ENCODE measurements at places on chromosomes 2 and 18.

- no peak for DNase-seq
Measured at GRCh38 chr2:157181234-157181633, 76.3 kb upstream of the GALNT5 start.

DNA sequence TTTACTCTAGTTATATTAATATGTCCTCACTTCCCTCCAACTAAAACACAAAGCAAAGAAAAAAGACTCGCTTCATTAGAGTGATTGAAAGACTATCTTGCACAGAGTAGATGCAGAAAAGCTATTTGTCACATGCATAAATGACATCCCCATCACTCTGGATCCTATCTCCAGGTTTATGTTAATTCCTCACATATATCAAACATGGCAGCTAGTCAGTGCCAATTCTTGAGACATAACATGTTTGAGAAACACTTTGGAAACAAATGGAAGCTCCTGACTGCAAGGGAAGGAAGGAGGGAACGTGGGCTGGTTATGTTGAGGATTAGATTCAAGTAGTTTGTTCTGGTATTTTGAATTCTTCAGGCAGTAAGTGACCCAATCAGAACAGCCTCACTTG, 89.8 kb upstream of the BCL2L11 start:
- DNase-seq = no peak

DNA sequence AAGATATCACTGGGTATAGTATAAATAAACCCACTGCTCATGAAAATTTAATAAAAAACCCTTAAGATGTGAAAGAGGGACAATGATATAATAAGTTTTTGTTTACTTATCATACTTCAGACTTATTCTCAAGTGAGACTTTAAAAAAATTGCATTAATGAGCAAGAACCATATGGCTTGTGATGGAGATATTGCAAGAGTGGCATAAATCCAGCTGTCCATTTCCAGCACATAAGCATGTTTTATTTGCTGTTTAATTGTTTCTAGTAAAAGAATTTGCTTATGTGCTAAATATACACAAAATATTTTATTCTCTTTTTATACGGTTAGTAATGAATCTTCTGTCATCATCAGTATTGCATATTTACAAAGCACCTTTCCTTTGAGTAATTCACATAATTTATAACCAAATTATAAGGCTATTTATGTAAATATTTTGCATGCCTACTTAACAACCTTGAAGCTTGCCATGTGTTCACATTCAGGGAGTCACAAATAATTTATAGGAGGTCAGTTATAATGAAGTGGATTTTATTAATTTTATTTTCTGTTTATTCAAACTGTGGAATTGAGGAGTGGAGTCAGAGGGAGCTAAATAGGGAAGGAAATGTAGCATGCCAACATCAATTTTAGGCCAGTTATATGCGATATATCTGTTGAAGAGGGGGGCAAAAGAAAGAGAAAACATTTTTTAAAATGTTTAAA, 318.5 kb upstream of the CWC22 start:
- DNase-seq = no peak

DNA sequence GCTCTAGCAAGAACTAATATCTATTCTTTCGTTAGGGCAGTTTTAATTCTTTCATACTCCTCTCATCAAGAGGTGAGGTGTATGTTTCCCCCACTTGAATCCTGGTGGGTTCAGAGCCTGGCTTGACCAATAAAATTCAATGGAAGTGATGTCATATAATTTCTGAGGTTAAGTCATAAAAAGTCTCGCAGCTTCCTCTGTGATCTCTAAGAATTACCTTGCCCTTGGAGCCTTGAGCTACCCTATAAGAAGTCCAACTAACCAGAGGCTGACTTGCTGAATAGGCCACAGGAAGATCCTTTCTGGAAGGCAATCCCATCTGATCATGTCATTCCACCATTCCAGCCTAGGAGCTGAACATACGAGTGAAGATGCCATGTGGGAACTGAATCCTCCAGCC, 26.1 kb upstream of the INO80D start:
- no peak for DNase-seq

DNA sequence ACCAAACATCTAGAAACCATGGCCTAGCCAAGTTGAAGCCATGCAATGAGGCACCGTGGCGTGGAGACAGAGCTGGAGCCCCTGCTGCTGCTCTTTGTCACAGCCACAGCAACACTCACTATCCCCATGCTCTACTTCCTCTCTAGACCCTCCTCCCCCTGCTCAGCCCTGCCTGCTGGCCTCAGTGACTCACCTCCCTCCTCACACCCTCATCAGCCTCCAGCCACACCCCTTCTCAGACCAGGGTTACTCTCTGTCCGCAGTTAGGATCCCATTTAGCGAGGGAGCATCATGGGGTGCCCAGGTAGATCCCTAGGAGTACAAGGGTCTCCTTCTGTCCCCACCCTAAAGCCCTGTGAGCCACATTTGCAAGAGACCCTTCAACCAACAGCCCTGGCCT, 25.4 kb upstream of the SOX11 start:
- no peak for DNase-seq

DNA sequence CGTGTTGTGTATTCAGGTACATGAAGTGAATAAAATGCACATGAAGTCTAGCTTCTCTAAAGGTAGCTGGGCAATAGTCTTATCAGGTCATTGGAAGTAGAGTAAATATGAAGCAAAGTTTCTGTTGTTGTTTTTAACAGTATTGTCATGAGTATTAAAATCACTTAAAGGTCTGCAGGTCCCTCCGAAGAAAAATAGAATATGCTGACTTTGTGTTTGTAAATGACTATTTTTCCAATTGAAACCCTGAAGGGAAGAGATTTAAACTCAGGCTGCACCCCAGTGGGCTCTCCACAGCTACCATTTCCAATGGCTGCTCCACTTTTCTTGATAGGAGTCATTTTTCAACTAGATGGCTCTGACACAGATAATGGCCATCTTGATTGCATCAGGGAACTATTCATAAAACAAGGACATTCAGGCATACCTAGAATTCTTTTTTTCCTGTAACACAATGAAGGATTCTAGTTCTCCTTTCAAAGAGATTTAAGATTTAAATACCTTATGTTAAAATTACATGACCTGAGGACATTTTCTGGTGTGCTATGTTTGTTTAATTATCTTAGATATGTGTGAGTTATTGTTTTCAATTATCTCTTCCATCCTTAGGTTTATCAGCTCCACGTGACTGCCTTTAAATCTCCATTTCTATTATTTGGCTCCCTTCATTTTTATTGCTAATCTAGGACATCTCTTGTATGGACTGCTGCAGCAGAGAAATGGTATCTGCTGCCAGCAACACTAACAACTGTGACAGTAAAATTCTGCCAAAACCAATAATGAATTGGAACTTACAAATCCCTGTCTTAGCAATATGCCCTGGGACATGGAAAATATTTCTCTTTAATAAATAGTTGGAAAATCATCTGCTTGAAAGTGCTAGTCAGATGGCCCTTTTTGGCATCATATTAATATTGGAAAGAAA, 149.2 kb upstream of the NOSTRIN start:
- DNase-seq = no peak

DNA sequence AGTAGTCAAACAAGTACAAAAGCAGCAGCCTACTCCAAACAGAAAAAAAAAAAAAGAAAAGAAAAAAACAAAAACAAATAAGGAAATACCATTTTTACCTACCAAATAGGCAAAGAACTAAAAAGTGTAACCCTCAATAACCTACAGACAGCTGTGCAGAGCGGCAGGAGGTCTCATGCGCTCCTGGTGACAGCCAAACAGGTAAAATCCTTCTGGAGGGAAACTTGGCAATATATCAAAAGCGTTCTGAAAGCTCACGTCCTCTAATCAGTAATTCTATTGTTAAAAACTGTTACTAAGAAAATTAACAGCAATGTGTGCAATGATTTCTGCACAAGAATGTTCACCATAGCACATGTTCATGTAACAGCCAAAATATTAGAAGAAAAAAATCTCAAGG, 105.6 kb downstream of the AFF3 start:
- DNase-seq = no peak

DNA sequence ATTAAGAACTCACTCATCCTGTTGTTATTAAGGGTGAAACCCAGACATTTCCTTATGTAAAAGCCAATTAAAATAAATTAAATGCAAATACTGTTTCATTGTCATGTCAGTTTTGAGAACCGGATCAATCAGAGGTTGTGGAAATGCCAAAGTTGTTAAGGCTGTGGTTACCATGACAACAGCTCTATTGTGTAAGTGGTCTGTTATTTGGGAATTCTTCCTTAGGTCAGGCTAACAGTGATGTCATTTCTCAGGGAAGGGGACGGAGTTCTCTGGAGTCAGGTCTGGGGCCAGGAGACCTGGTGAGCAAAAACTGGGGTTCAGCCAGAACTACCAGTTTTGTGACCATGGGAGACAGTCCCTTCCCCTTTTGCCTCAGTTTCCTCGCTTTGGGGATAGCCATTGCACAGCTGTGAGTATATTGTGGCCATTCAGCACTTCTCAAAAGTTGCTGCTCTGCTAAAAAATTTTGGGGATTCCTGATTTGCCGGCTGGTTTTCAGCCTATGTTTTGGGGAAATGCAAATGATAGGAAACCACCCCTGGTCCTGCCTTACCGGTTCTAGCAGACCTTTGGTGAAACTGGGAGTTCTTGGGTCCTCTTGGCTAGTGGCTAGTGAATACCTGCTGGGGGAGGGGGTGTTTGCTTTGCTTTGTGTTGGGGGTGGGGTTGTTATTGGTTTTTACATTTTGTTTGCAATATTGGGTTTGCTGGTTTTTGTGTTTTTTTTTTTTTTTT, 21.6 kb downstream of the HPCAL1 start:
- no peak for DNase-seq

- no peak for DNase-seq
Measured at GRCh38 chr2:19607400-19607799, 249.0 kb upstream of the OSR1 start.

DNA sequence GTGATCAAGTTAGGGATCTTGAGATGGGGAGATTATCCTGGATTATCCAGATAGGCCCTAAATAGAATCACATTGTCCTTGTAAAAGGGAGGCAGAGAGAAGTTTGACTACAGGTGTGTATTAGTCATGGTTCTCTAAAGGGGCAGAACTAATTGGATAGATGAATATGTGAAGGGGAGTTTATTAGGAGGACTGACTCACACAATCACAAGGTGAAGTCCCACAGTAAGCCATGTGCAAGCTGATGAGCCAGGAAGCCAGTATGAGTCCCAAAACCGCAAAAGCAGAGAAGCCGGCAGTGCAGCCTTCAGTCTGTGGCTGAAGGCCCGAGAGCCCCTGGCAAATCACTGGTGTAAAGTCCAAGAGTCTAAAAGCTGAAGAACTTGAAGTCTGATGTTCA, 275.8 kb downstream of the KCNS3 start:
- DNase-seq = no peak

GRCh38 chr2:229818230-229818629, 103.6 kb downstream of the TRIP12 start:
- DNase-seq = no peak

DNA sequence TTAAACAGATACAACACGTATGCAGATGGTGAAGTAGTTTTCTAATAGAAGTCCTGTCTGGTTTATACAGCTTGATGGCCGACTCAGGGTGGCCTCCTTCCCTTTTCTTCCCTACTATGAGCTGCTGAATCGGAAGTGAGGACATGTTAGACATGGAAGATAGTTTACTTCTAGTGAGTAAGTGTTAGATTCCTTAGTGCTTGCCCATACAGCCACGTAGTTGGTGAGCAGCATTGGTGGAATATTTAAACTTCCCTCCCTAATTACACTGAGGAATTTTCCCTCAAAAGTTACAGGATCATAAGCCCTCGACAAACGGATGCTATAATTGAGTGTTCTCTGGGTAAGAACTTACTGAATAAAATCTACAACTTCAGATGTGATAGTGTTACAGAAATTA, 52.1 kb downstream of the RHBDD1 start:
- no peak for DNase-seq

- DNase-seq = no peak
Measured at GRCh38 chr2:100073110-100073509, 69.3 kb downstream of the AFF3 start.
